ENCODE measurements at places on chromosomes 5 and 9. TPM values are rescaled to one million over a fixed set of nuclear protein-coding genes. Genes with fewer than 3 reads are reported as not detected.

Gene ABITRAM
- total RNA-seq, result 9.7 TPM

Gene MRNIP
- 46.1 TPM for total RNA-seq

GRCh38 chr9:126151686-126152134 is 174.9 kb upstream of the MVB12B start:
- DNase-seq, result no peak
- H3K4me1 ChIP-seq, result peaks cover under 1% of the 10 kb centered on the region
- H3K27ac ChIP-seq, result no peak overlapping the region
- H3K36me3 ChIP-seq, result no peaks in the 10 kb centered on the region

DNA sequence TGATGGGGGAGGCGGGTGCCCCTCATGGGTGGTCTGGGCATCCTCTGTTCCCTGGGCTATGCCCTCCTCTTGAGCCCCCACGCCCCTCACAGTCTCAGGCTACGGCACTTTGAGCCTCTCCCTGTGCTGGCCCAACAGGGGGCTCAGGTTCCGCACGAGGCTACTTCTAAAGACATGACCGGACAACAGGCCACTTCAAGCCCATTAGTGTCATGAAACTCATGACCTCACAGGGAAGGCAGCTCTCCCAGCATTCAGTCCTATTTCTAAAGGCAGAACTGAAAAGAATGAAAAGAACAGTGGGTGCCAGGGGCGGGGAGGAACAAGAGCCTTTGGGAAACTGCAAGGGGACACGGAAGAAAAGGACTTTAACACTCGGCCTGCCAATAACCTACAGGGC is 45.0 kb downstream of the COL23A1 start:
- no peak for DNase-seq
- no peak overlapping the region for H3K4me3 ChIP-seq
- H3K36me3 ChIP-seq, result no peaks in the 10 kb centered on the region
- H3K27ac ChIP-seq, result no peak overlapping the region

Gene CMBL
- total RNA-seq, result 2.4 TPM

- no peak for DNase-seq
- H3K27ac ChIP-seq, result no peak overlapping the region
- no peaks in the 10 kb centered on the region for H3K4me1 ChIP-seq
- H3K4me3 ChIP-seq, result no peak overlapping the region
These were observed 36.7 kb downstream of the F2RL2 start for GRCh38 chr5:76586531-76586930.

DNA sequence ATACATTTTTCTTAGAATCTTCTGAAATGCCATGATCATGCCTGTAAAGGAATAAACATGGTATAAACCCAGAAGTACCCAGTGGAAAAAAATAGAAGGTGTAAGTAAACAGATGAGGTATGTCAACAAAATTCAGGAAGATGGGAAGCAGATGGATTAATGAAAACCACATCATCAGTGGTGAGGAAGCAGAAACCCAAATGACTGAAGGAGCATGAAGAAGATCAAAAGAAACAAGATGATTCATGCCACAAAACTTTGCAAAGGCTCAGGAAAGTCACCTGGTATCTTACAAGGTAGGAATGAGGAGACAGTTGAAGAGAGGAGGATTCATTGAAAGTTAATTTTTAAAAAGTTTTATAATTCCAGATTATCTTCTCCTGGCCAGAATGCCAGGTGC is 132.8 kb upstream of the PAPPA start:
- no peak for DNase-seq
- H3K36me3 ChIP-seq, result no peaks in the 10 kb centered on the region
- H3K4me3 ChIP-seq, result no peak overlapping the region

DNA sequence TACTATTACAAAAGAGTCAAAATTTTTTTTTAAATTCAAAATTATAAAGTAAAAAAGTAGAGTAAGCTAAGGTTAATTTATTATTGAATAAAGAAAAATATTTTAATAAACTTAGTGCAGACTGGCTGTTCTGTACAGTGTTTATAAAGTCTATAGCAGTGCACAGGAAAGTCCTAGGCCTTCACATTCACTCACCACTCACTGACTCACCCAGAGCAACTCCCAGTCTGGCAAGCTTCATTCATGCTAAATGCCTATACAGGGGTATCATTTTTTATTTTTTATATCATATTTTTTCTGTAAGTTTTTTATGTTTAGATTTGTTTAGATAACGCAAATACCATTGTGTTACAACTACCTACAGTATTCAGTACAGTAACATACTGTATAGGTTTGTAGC is 700.7 kb upstream of the GRAMD2B start:
- no peak overlapping the region for H3K4me3 ChIP-seq
- H3K27ac ChIP-seq, result no peak overlapping the region
- no peaks in the 10 kb centered on the region for H3K4me1 ChIP-seq
- no peaks in the 10 kb centered on the region for H3K36me3 ChIP-seq
- DNase-seq, result no peak
- H3K27me3 ChIP-seq, result no peaks in the 10 kb centered on the region

- DNase-seq, result no peak
- no peak overlapping the region for H3K4me3 ChIP-seq
- H3K36me3 ChIP-seq, result no peaks in the 10 kb centered on the region
- H3K27me3 ChIP-seq, result no peaks in the 10 kb centered on the region
- peaks cover 16% of the 10 kb centered on the region for H3K4me1 ChIP-seq
These were observed 109.3 kb upstream of the CPEB4 start for GRCh38 chr5:173778784-173779304.

Data from activated naive CD8-positive, alpha-beta T cell treated with anti-CD3 and anti-CD28 coated beads, Interleukin-2, amount 10 ng/mL, durations not matched to agents 7 days and 5 days (primary cell).